GF-D8 (cell line): ENCODE measurements at places on chromosomes 11 and 22.

- no peak for DNase-seq
Observed at GRCh38 chr22:37749831-37750595, 53.2 kb downstream of the TRIOBP start.

DNA sequence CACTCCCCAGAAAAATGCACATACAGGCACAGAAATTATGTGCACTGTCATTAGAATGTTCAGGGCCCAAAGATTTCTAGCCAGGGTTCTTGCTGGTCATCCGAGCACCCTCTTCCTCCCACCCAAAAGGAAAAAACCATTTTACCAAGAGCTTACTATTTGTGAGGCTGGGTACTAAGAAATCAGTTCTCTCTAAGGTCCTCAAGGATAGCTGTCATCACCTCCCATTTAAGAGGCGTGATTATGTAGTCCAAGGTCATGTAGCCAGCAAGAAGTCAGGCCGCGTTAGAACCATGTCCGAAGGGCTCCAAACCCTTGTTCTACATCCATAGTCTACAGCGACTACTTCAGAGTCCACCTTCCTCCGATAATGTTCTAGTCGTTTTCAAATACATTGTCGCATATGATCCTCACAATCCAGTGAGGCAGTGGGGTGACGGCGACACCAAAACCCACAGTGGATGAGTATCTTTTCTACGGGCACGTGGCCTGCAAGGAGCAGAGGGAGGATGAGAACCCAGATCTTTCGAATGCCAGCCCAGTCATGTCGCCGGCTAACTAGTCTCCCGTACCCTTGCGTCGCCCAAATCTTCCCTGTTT, 634 bp downstream of the TIMM8B start:
- DNase-seq: peak; percentile 71

- no peak for DNase-seq
Observed at GRCh38 chr22:35548722-35549112, 8.1 kb downstream of the RASD2 start.

DNA sequence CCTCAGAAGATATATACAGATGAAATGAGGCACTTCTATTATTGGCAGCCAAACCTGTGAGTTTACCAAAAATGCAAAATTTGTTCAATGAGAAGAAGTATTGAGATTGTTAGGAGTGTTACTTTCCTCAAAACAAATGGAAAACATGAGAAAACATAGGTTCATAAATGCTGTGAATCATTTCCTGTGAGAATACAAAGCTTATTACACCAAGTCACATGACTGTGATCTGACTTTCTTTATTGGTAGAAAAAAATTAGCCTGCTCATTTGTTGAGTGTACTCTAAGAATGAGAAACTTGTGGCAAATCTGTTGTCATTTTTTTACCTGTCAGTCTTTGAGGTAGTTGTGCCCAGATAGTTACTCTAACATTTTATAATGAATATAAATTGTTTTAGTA, 215.1 kb downstream of the TMEM135 start:
- DNase-seq: no peak

GRCh38 chr11:47437746-47438418, 11.1 kb downstream of the RAPSN start:
- no peak for DNase-seq

DNA sequence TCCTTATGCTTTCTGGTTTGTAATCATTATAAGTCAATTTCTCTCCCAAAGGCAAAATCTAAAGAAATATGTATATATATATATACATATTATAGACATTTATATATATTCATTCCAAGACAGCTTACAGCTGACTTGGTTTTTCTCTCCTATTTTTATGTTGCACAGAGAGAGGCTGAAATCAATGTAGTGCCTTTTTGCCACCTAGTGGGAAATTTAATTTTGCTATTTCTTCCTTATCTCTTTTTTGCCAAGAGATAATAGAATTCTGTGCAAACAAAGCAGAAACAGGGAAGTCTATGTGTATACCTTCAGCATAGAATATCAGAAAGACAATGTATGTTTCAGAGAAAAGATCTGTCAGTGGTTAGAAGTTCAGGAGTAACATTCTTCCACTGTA, 186.0 kb upstream of the ANO5 start:
- DNase-seq: no peak

- DNase-seq: no peak
Observed at GRCh38 chr11:66866511-66866986, 9.7 kb downstream of the LRFN4 start.

GRCh38 chr11:68303982-68304780, 8.2 kb upstream of the LRP5 start:
- no peak for DNase-seq

DNA sequence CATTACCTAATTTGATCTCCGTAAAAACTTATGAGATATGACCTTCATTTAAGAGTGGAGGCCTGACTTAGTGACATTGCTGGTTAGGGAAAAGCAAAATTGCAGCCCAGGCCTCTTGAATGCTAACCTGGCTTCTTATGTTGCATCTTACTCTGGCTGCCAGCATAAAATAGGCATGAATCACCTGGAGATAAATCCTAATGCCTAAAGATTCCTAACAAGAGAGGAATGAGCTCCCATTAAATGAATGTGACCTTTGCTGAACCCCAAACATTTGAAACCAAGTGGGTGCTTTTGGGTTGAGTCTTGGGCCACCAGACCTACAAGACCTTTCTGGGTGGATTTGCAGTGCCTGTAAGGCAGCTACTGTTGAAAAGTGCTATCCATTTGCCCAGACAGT, 1145.6 kb upstream of the TENM4 start:
- no peak for DNase-seq

DNA sequence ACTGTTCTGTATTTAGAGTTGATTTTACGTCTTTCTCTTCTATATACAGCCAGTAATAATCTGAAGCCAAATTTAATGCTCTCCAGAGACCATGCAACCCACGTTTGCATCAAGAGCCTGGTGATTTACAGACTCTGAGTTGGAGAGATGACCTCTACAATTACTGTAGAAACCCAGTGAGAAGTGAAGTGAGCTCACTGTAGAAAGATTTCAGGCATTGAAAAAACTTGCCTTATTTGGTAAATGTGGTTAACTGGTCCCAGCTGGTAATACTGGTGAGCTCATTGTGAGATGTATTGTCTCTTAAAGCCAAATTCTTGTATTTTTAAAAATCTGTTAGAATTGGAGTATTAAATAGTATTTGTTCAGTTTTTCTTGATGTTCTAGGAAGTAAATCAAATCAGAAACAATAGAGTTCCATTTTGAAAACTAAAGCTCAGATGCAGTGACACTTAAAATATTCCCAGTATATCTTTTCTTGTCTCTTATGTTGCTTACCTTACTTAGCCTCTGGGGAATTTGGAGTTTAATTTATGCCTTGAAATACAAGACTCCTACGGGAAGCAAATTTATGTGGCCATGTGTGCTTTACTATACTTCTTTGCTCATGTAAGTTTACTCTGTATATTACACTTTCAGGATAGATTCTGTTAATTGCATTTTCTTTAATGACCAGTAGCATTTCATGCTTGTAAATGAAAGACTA, 189.9 kb downstream of the ARHGAP42 start:
- DNase-seq: no peak

DNA sequence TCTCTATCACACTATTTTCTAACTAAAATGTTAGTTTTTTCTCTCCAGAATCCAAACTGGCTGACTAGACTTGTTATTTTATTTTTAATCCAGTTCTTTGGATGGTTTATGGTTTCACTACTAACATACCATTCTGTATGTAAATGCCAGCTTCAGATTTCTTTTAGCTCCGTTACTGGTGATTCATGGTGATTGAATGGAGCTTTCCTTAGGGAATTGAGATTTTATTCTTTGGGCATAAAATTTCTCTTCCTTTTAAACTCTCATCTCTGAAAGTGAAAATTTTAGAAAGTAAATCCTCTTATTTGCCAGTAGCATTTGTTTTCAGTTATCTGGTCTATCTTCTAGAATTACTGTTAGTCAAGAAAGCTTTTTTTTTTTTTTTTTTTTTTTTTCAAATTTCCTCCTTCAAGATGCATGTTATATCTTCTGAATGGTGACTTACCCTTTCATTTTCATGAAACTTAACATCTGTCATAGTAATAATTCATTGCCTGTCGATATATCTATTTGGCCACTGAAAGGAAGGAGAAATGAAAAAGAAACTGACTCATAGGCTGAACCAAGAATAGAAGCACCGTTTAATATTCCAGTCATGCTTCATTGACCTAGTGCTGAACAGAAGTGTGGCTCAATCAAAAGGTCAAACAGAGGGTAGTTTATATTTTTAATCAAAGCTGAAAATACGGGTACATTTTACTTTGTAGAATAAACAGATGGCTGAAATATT, 6.4 kb downstream of the ENDOD1 start:
- DNase-seq: no peak

- no peak for DNase-seq
Observed at GRCh38 chr11:103842795-103843194, 193.6 kb upstream of the DDI1 start.

- no peak for DNase-seq
Observed at GRCh38 chr22:37045958-37046357, 5.6 kb upstream of the KCTD17 start.

DNA sequence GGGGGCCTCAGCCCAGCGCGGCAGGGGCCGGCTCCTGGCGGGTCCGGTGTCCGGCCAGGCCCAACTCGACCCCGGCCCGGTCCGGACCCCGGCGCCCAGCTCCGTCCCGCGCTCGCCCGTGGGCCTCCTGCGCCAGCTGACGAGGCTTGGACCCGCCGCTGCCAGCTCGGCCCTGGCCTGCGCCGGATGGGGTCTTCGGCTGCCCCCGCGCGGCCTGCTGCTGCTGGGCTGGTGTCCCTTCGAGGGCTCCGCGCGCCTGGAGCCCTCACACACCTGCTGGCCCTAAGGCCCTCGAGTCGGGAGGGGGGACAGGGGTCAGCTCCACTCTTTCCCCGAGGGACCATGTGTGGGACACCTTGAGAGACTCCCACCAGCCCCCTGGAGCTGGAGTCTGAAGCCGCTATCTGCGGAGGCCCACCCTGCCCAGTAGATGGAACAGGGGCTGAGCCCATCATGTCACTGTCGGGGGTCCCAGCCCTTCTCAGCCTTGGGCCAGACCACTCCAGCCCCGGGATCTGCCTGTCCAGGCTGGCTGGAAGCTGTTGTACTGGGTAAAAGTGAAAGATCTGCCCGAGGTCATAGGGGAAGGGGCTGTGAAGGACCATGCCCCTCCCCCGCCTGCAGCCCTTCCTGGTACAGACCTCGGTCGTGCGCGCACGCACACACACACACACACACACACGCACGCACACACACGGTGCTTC, 768 bp upstream of the CDKN1C start:
- DNase-seq: no peak

GRCh38 chr11:74005721-74006517, 3.0 kb downstream of the UCP3 start:
- no peak for DNase-seq

GRCh38 chr11:111719379-111719778, 46.8 kb downstream of the PPP2R1B start:
- no peak for DNase-seq

DNA sequence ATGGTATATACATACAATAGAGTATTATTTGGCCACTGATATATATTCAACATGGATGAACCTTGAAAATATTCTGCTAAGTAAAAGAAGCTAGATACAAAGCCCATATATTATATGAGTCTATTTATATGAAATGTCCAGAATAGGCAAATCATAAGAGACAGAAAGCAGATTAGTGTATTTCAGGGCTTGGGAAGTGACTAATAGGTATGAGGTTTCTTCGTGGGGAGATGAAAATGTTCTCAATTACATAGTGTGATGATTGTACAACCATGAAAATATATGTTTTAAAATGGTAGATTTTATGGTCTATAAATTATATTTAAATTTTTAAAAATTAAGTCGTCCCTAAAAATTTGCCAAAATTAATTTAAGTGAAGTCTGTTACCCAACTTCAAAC, 92.2 kb downstream of the STK33 start:
- no peak for DNase-seq

GRCh38 chr11:109697140-109697843, 275.3 kb downstream of the C11orf87 start:
- DNase-seq: no peak

GRCh38 chr11:67644472-67645418, 5.2 kb upstream of the TBX10 start:
- DNase-seq: no peak

GRCh38 chr11:66062408-66062807, 7.7 kb upstream of the PACS1 start:
- no peak for DNase-seq

GRCh38 chr11:41451011-41451410, 8.4 kb downstream of the LRRC4C start:
- DNase-seq: no peak

DNA sequence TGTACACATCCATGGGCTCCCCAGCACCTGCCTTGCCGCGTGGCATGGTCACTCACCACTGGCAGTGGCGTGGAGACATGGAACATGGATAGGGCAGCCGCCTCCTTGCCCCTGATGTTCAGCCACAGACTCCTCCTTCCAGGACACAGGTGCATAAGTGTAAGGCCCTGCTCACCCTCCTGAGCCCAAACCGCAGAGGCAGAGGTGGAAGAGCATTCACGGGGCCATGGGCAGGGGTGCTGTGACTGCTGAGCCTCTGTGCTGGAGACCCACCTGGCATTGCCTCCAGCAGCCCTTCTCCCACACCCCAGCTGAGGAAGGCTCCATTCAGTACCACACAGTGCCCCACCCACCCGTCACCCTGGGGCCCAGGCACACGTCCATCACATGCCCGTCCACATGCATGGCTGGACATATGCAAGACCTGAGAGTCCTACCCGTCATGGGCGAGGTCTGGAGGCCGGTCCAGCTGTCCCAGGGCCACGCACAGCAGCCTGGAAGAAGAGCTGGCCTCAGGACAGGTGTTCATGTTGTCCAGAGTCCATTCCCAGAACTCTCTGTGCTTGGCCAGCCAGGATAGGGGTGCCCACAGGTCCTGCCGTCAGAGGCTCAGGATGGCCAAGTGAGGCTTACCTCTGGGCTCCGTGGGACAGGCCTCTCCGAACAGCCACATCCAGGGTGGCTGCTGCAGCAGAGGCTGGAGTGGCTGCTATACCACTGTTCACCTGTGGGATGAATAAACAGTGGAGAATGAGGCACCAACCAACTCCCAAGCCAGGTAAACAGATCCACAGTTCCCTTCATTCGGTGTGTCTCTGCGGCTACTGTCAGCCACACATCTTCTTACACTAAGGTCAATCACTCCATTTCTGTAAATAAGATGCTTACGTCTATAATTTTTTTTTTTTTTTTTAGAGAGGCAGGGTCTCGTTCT, 1.7 kb upstream of the TUBGCP6 start:
- DNase-seq: no peak

- no peak for DNase-seq
Observed at GRCh38 chr11:35620795-35621194, 2.5 kb downstream of the FJX1 start.

GRCh38 chr11:2838676-2839294, 46.8 kb downstream of the CDKN1C start:
- no peak for DNase-seq

- peak; percentile 100 for DNase-seq
Observed at GRCh38 chr11:122697636-122698167, 42.2 kb downstream of the UBASH3B start.

DNA sequence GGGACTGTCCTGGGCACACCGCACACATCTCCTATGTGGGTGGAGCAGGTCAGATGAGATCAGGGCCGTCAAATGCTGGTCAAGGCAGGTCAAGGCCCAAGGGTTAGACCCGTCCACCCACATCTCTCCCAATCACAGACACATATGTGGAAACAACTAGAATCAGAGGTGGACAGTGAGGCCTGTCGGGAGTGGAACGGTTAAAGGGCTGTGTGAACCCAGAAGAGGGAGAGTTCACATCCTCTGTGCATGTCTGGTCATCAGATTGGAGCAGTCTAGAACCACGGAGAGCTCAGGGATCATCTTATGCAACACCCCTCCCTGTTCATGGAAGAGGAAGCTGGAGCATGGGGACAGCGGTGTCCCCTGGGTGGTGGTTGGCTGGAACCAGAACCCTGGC, 5.9 kb downstream of the ARL2 start:
- DNase-seq: no peak

GRCh38 chr11:69173925-69174581, 18.3 kb downstream of the SMIM38 start:
- DNase-seq: no peak
